ENCODE measurements at places on chromosomes 6 and 20.
A peak's percentile ranks its signal among the peaks of the same experiment; 100 is the strongest.

DNA sequence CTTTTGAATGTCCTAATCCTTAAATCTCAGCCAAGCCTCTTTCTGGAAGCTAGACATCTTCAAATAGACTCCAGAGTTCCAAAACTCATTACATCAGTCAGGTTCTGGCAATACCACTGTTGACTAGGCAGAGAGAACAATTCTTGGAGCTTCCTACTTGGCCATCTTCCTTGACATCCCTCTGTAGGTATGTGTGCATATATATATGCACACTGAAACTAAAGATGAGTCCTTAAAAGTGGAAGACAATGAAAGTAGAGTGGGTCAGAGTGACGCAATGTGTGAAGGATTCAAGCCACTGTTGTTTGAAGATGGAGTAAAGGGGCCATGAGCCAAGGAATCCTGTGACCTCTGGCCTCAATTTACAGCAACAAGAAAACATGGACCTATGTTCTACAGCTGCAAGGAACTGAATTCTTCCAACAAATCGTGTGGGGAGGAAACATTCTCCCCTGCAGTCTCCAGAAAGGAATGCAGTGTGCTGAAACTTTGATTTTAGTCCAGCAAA, 18.7 kb upstream of the DUSP22 start:
- H3K4me1 ChIP-seq, result no peaks in the 10 kb centered on the region
- no peak for DNase-seq
- H3K27me3 ChIP-seq, result no peaks in the 10 kb centered on the region
- no peak overlapping the region for H3K27ac ChIP-seq
- H3K36me3 ChIP-seq, result no peaks in the 10 kb centered on the region

DNA sequence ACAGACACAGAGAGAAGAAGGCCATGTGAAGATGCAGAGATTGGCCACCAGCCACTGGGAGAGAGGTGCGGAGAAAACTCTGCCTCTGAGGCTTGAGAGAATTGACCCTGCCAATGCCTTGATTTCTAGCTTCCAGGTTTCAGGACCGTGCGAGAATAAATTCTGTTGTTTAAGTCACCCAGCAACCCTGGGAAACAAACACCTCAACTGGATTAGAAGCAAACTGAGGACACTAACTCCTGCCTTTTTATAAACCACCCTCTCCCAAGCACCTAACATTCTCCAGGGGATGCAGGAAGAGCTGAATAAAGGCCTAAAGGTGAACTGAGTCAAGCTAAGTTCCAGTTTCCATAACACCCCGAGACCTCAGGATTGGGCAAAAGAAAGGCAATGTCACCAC, 136.1 kb downstream of the ANKRD60 start:
- no peak overlapping the region for H3K4me3 ChIP-seq
- H3K27ac ChIP-seq, result no peak overlapping the region
- no peak for DNase-seq
- H3K27me3 ChIP-seq, result no peaks in the 10 kb centered on the region

- no peaks in the 10 kb centered on the region for H3K36me3 ChIP-seq
- no peak for DNase-seq
- no peak overlapping the region for H3K27ac ChIP-seq
- no peaks in the 10 kb centered on the region for H3K4me1 ChIP-seq
- no peak overlapping the region for H3K4me3 ChIP-seq
- no peaks in the 10 kb centered on the region for H3K27me3 ChIP-seq
Observed at GRCh38 chr6:489762-490161, 98.2 kb downstream of the IRF4 start.

DNA sequence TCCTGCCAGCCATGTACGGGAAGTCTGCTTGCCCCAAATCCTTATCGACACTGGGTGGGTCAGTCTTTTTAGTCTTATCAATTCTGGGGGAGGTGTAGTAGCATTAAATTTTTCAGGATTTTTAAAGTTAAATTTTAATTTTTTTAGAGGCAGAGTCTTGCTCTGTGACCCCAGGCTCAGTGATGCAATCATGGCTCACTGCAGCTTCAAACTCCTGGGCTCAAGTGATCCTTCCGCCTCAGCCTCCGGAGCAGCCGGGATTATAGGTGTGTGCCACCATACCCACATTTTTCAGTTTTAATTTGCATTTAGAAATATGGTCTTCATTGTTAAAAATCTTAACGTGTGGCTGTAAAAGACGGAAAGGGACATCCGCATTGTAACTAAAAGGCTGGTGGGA, 51.9 kb downstream of the BANF2 start:
- no peaks in the 10 kb centered on the region for H3K4me1 ChIP-seq
- no peak overlapping the region for H3K27ac ChIP-seq
- no peaks in the 10 kb centered on the region for H3K27me3 ChIP-seq
- DNase-seq, result no peak

DNA sequence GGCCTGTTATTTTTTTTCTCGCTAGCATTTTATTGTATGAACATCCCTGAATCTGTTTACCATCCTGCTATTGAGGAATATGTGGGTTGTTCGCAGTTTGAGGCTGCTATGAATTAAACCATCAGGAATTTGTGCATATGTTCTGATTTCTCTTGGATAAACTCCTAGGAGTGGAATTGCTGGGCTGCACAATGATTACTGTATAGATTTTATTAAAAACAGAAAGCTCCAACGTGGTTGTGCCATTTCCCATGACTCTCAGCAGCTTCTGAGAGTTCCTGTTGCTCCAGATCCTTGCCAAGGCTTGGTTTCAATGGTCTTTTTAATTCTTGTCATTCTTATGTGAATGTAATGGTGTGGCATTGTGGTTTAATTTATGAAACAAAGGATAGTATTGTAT, 75.1 kb downstream of the EDN3 start:
- no peak overlapping the region for H3K27ac ChIP-seq
- DNase-seq, result no peak
- H3K36me3 ChIP-seq, result no peaks in the 10 kb centered on the region
- peaks cover 2% of the 10 kb centered on the region for H3K27me3 ChIP-seq
- H3K4me3 ChIP-seq, result no peak overlapping the region
- no peaks in the 10 kb centered on the region for H3K4me1 ChIP-seq

GRCh38 chr6:46927066-46927465, 5.3 kb upstream of the ADGRF5 start:
- H3K27ac ChIP-seq, result no peak overlapping the region
- no peaks in the 10 kb centered on the region for H3K4me1 ChIP-seq
- H3K36me3 ChIP-seq, result no peaks in the 10 kb centered on the region
- no peak overlapping the region for H3K4me3 ChIP-seq

- DNase-seq, result no peak
- H3K27me3 ChIP-seq, result no peaks in the 10 kb centered on the region
- H3K36me3 ChIP-seq, result no peaks in the 10 kb centered on the region
- H3K27ac ChIP-seq, result peak overlapping the region; percentile 96
- H3K4me1 ChIP-seq, result peaks cover 55% of the 10 kb centered on the region
Observed at GRCh38 chr6:111606620-111607115, 990 bp upstream of the TRAF3IP2 start.

- H3K27me3 ChIP-seq, result no peaks in the 10 kb centered on the region
- no peak for DNase-seq
- no peaks in the 10 kb centered on the region for H3K36me3 ChIP-seq
- no peak overlapping the region for H3K27ac ChIP-seq
- H3K4me3 ChIP-seq, result no peak overlapping the region
Observed at GRCh38 chr6:104421650-104422049, 438.1 kb downstream of the HACE1 start.

- no peaks in the 10 kb centered on the region for H3K36me3 ChIP-seq
- H3K4me1 ChIP-seq, result no peaks in the 10 kb centered on the region
Observed at GRCh38 chr6:84808491-84809061, 44.2 kb upstream of the TBX18 start.

- DNase-seq, result no peak
- H3K27ac ChIP-seq, result no peak overlapping the region
- no peak overlapping the region for H3K4me3 ChIP-seq
- H3K36me3 ChIP-seq, result no peaks in the 10 kb centered on the region
Observed at GRCh38 chr6:3937438-3937837, 88.3 kb downstream of the FAM50B start.

DNA sequence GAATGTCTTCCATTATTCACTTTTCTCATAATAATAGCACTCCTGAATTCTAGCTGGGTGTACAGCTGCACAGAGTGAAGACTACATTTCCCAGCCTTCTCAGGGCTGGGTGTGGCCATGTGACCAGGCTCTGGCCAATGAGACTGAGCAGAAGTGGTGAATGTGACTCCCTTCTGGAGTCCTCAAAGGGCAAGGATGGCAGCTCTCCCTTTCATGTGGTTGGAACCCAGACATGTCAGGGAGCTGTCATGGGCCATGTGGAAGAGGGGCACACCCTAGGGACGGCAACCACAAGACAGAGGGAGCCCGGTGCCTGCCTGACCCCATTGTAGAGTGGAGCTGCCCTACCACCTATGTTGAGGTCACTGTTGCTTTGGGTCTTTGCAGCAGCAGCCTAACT, 312.8 kb upstream of the SULF2 start:
- H3K4me3 ChIP-seq, result no peak overlapping the region
- H3K27me3 ChIP-seq, result no peaks in the 10 kb centered on the region
- no peaks in the 10 kb centered on the region for H3K36me3 ChIP-seq
- DNase-seq, result no peak

- H3K4me1 ChIP-seq, result no peaks in the 10 kb centered on the region
- no peaks in the 10 kb centered on the region for H3K27me3 ChIP-seq
- no peak overlapping the region for H3K4me3 ChIP-seq
- no peak overlapping the region for H3K27ac ChIP-seq
- no peak for DNase-seq
- no peaks in the 10 kb centered on the region for H3K36me3 ChIP-seq
Observed at GRCh38 chr6:84691978-84692623, 72.3 kb downstream of the TBX18 start.

GRCh38 chr6:169862892-169863525, 111.6 kb downstream of the ERMARD start:
- H3K4me1 ChIP-seq, result no peaks in the 10 kb centered on the region
- H3K27me3 ChIP-seq, result no peaks in the 10 kb centered on the region
- H3K27ac ChIP-seq, result peak overlapping the region; percentile 14
- no peaks in the 10 kb centered on the region for H3K36me3 ChIP-seq

DNA sequence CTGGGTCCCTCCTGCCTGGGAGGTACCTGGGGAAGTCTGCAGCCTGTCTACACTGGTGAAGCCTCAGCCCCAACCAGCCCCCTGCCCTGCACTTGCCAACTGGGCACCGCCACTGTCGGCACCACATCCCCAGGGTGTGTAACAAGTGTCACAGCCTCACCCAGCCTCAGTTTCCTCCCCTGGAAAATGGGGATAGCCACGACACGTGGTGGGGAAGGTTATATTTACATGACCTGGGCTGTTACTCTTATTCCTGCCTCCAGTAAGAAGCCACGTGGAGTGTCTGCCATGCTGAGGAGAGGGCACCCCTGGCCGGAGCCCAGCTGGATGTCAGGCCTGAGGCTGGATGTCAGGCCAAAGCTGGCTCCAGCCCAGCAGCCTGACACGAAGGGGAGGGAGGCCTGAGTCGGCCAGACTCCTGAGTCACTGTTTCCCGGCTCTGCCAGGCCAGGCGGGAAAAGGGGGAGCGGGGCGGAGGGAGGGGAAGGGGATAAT, 44.9 kb downstream of the SNAI1 start:
- H3K4me1 ChIP-seq, result peaks cover 12% of the 10 kb centered on the region
- H3K4me3 ChIP-seq, result no peak overlapping the region
- H3K27me3 ChIP-seq, result no peaks in the 10 kb centered on the region
- peak; percentile 25 for DNase-seq

DNA sequence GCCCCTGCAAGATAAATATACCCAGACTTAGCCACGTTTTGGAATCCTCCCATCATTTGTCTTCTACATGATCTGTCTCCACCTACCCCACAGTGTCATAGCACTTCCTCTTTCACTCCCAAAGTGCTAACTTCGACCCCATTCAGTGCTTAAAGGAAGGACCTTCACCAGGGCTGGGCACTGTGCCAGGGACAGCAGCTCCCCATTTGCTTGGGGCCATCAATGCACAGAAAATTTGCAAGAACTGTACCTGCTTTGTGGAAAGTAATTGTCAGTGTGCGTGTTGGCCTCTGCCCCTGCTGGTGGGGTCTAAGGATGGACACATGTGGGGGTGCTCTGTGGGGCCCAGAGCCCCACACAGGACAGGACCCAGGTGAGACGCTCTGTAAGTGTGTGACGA, 5.2 kb upstream of the BPIFA2 start:
- no peaks in the 10 kb centered on the region for H3K36me3 ChIP-seq
- no peak overlapping the region for H3K27ac ChIP-seq
- no peaks in the 10 kb centered on the region for H3K4me1 ChIP-seq
- H3K27me3 ChIP-seq, result no peaks in the 10 kb centered on the region
- H3K4me3 ChIP-seq, result no peak overlapping the region

DNA sequence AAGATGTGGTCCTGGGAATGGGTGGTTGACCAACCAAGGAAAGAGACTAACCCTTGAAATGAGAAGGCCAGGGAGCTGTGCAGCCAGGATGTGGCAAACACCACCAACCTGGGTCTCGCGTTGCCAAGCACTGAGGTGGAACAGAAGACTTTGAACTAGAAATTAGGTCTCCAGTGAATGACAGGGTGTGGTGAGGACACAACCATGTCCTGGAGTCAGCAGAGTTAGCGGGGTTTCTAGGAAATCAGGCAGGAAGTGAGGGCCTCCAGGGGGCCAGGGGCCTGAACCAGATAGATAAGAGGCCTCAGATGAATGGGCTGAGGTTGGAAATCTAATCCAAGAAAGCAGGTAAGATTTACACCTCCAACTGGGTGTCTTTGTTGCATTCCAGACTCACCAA, 353.3 kb upstream of the ARID1B start:
- H3K27ac ChIP-seq, result no peak overlapping the region
- H3K36me3 ChIP-seq, result no peaks in the 10 kb centered on the region
- H3K27me3 ChIP-seq, result no peaks in the 10 kb centered on the region

DNA sequence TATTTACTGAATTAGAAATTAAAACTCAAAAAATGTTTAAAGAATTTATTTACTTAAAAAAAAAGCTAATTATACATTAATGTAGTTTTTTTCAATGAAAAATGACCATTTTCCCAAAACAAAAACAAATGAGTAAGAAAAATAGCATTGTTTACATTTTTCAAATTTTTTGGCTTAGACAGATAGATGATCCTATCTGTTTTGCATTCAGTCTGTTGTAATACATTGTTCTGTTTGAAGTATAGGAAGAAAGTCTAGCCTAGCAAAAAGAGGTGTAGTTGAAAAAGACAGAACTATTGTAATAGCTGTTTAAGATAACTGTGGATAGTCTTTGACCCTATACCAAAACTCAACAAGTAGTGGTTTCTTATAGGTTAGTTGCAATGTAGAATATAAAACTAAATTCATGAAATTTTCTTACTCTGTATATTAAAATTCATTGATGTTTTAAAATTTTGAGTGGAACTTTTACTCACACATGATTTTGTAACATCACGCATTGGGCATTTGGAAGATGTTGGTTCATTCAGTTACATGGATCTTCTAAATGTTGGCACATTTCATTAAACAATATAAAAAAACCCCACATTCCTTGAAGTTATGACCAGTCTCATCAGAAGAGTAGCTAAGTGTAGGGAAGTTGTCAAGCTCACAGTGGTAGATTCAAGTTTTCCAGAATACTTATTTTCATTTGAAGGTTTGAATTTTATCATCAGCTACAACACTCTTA, 62.0 kb downstream of the KCNS1 start:
- no peak for DNase-seq
- no peaks in the 10 kb centered on the region for H3K27me3 ChIP-seq
- H3K4me3 ChIP-seq, result no peak overlapping the region
- H3K4me1 ChIP-seq, result peaks cover 46% of the 10 kb centered on the region

Data from transverse colon (tissue), 4 donors.